ENCODE measurements at places on chromosomes 7 and 10.

GRCh38 chr7:98314469-98314868 lies 33.0 kb downstream of the BRI3 start:
- DNase-seq: peak; percentile 44

- no peak for DNase-seq
These were observed 13.9 kb downstream of the SND1 start for GRCh38 chr7:127665922-127666321.

DNA sequence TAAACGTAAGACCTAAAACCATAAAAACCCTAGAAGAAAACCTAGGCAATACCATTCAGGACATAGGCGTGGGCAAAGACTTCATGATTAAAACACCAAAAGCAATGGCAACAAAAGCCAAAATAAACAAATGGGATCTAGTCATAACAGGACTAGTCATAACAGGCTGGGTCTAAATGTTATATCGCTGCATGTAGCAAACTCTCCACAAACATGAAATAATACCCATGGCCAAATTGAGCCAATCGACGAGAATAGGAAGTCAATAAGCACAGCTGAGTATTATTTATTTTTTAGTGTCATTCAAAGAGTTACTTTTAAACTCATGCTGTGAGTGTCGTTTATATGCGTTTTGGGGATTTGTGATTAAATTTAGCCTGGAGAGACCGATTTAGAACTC lies 225.1 kb downstream of the TFEC start:
- DNase-seq: no peak

- no peak for DNase-seq
These were observed 148.1 kb downstream of the SLC16A9 start for GRCh38 chr10:59561477-59562121.

- DNase-seq: no peak
These were observed 402.6 kb downstream of the AUTS2 start for GRCh38 chr7:70000737-70001348.

DNA sequence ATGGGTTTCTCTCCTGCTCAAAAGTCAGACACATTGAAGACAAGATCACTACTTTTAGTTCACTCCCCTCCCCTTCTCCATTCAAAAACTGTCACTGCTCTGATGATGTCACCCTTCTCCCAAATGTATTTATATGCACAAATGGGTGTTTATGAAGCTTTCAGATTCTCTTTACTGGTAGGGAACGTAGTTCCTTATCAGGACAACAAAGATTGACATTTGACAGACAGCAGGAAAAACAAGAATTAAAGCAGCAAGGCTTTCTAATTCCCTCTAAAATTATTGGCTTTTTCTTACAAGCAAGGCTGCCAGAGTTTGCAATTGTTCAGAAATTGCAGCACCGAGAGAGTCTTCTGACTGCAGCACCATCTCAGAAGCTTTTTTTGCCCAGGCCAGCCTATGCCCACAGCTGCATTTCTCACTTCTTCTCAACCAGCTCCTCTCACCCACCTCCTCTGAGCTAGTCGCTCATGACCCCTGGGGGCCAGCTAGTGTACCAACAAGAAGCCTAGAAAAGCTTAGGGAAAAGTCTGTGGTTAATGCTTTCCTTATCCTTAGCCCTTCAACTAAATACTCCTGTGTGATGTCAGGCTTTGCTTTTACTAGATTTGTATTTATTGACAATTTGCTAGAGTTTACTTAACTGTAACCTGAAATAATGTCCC lies 265.1 kb downstream of the HTR7 start:
- DNase-seq: peak; percentile 7

- DNase-seq: peak; percentile 60
These were observed 22.6 kb upstream of the VDAC2 start for GRCh38 chr10:75187961-75188426.

- DNase-seq: no peak
These were observed at the start of gene CALD1 for GRCh38 chr7:134778941-134779740. TSS of gene CALD1 (plus strand) at chr7:134779634. CDS start at chr7:134867734, 88,100 bp downstream.

DNA sequence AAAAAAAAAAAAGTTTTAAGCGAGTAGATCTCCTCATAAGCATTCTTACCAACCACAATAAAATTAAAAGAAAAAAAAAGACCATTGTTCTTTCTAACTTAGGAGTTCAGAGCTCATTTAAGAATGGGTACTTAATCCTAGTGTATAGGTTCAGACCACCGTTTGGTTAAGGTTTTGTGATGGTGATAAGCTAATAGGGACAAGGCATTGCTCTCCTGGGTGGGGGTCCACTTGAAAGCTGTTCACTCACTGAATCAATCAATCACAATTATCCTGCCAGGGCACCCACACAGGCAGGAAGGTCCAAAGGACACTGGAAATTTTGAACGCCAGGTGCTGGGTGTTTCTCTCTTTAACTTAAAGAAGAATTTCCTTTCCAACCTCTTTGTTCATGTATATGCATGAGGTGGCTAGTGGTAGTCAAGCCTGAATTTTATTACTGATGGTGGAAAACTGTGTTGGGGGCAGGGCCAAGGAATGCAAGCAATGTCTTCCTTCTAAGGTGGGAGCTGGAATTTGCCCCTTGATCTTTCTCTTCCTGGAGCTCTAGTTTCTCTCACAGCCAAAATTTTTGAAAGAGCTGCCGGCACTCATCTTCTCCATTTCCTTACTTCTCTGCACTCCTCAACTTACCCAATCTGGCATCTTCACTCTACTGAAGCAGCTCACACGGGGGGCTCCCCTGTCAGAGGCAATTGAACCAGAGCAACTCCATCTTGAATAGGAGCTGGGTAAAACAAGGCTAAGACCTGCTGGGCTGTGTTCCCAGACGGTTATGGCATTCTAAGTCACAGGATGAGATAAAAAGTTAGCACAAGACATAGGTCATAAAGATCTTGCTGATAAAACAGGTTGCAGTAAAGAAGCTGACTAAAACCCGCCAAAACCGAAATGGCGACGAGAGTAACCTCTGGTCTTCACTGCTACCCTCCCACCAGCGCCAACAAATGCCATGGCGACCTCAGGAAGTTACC lies 7.5 kb upstream of the FAM131B start:
- no peak for DNase-seq

- no peak for DNase-seq
These were observed 276.3 kb upstream of the KCND2 start for GRCh38 chr7:119996634-119997033.

GRCh38 chr10:63799521-63800300 lies 278.5 kb downstream of the REEP3 start:
- no peak for DNase-seq

- DNase-seq: no peak
These were observed 154.0 kb upstream of the KLF14 start for GRCh38 chr7:130887957-130888371.

DNA sequence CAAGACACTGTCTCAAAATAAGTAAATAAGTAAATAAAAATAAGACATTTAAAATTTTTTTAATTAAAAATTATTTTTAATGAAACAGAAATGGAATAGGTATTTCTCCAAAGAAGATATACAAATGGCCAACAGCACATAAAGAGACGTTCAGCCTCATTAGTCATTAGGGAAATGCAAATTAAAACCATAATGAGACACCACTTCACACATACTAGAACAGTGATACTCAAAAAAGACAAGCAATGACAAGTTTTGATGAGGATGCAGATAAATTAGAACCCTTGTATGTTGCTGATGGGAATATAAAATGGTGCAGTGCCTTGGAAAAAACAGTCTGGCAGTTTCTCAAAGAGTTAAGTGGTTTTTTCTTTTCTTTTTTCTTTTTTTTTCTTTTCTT lies 26.5 kb upstream of the C10orf67 start:
- DNase-seq: no peak

- DNase-seq: no peak
These were observed 73.6 kb downstream of the CCSER2 start for GRCh38 chr10:84401854-84402611.

- DNase-seq: no peak
These were observed 396.0 kb downstream of the PHF14 start for GRCh38 chr7:11369696-11370095.

DNA sequence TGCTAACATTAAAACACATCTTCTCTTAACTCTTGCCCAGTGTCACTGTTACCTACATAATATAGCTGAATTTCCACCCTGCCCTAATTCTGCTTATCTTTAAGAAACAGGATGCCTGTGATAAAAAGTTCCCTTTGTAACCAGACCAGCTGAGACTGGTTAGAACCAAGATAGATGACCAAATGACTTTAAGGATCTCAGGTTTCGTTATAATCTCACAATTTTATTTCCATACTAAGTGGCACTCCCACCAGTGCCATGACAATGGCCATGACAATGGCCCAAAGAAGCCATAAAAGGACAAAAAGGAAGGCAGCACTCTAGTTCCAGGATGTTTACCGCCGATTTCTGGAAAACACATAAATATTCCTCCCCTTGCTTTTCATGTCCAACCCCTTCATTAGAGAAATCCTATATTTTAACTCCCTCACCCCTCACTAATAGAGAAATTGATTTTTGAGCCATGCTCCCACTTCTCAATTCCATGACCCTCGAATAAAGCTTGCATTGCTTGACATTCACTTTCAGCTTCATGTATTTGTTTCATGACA lies 126.1 kb downstream of the ELAPOR2 start:
- no peak for DNase-seq

GRCh38 chr7:103388469-103389140 lies 41.2 kb downstream of the PSMC2 start:
- no peak for DNase-seq

- DNase-seq: no peak
These were observed 95.6 kb downstream of the PRKAG2 start for GRCh38 chr7:151781161-151781845.

DNA sequence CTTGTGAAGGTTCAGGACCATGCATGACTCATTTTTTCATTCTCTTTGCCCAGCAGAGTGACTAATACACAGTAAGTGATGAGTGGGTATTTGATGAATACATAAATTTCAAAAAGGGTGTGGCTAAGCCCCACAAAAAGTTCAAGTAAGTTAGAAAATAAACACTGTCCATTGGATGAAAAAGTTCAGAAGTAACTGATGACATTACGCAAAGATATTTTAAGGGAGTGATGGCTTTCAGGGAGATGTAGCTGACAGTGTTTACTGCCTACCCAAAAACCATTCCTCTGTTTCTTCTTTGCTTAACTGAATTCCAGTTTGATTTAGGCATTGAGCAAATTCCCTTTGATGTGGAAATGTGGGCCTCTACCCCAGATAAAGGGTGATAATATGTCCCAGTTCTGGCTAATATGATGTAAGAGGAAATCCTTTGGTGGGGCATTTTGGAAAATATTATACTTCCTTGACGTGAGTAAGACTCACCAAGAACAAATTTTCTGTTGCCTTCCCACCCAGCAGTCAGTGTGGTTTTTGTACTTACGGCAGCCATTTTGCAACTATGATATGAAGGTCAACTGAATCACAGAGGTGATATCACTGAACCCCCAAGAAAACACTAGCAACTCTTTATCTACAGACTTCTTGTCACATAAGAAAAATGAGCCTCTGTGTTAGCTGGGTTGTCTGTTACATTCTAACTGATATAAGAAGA lies 29.0 kb upstream of the EBLN1 start:
- no peak for DNase-seq
